ENCODE measurements at places on chromosomes 7 and 10. TPM values are rescaled to one million over a fixed set of nuclear protein-coding genes. Genes with fewer than 3 reads are reported as not detected.
A peak's percentile ranks its signal among the peaks of the same experiment; 100 is the strongest.

CALML3 gene
- total RNA-seq, result not detected

INA gene
- total RNA-seq, result 625 TPM

EEPD1 gene
- 63.9 TPM for total RNA-seq

CPA4 gene
- total RNA-seq, result not detected

- no peak overlapping the region for H3K27ac ChIP-seq
- H3K27me3 ChIP-seq, result peaks cover 2% of the 10 kb centered on the region
- no peak for DNase-seq
- no peaks in the 10 kb centered on the region for H3K36me3 ChIP-seq
- no peak overlapping the region for H3K4me3 ChIP-seq
Measured at GRCh38 chr10:62541811-62542210, 167.6 kb downstream of the ZNF365 start.

PPP1R17 gene
- 657 TPM for total RNA-seq

GRCh38 chr10:96625173-96625572, 38.4 kb upstream of the TM9SF3 start:
- no peaks in the 10 kb centered on the region for H3K36me3 ChIP-seq
- H3K27ac ChIP-seq, result no peak overlapping the region
- H3K4me1 ChIP-seq, result no peaks in the 10 kb centered on the region
- no peaks in the 10 kb centered on the region for H3K27me3 ChIP-seq
- no peak overlapping the region for H3K4me3 ChIP-seq
- DNase-seq, result no peak

DNA sequence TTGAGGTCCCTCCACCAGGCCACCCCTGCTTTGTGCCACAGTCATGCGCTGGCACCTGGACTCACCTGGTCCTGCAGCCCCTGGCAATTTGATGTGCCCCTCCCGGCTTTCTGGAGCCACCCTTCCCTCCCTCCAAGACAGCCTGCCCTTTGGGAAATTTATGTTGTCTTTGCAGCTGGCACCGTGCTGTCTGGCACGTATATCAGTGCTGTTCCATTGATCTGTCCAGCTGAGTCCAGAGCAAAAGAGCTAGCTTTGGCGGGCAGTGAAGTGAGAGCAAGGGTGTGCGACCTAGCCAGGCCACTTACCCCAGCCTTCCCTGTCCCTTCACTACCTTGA, 5.7 kb downstream of the RARRES2 start:
- no peaks in the 10 kb centered on the region for H3K36me3 ChIP-seq
- no peak overlapping the region for H3K4me3 ChIP-seq
- no peak overlapping the region for H3K27ac ChIP-seq
- peaks cover 17% of the 10 kb centered on the region for H3K27me3 ChIP-seq

GRCh38 chr7:70838292-70838907, 293.5 kb upstream of the GALNT17 start:
- peaks cover 5% of the 10 kb centered on the region for H3K27me3 ChIP-seq
- peaks cover 30% of the 10 kb centered on the region for H3K36me3 ChIP-seq
- no peak for DNase-seq
- no peak overlapping the region for H3K4me3 ChIP-seq

GRID2IP gene
- 0.66 TPM for total RNA-seq

PNLIPRP3 gene
- total RNA-seq, result not detected

MMD2 gene
- 0.47 TPM for total RNA-seq

CD36 gene
- 1.7 TPM for total RNA-seq

SPDYE8 gene
- not detected for total RNA-seq

MET gene
- 0.56 TPM for total RNA-seq

DNA sequence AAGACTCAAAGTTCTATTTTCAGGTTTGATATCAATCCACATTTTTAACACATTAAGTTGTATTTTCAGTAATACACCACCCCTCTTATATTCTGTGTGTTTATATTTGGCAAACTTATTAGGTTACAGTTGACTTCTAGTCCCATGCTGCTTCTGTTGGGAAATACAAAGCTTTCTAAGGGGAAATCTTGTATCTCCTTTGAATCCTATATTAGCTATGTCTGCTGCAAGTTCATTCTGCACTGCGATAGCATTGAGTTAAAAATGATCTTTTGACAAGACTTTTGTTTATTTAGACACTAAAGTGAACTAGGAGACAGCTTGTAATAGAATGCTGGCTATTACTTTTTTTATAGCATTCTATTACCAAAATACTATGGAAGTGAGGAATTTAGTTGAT, 625.1 kb upstream of the ANKRD30A start:
- H3K36me3 ChIP-seq, result no peaks in the 10 kb centered on the region
- H3K4me3 ChIP-seq, result no peak overlapping the region
- peaks cover 2% of the 10 kb centered on the region for H3K27me3 ChIP-seq

DNA sequence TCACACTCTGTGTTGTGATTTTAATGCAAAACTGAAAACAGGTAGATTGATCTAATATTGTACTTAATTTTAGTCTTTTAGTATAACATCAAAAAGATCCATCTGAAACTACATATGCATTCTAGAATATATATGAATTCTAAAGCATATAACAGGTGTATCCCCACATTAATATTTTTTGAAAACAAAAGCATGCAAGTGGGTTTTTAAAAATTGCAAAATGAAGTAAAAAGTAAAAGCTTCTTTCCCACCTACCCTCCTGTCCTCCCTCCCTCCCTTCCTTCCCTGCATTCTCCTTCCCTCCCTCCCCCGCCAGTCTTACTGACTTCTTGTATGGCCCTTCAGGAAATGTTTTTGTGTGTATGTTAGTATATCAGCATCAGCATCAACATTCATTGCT, 14.6 kb upstream of the STMP1 start:
- H3K27ac ChIP-seq, result no peak overlapping the region
- H3K36me3 ChIP-seq, result no peaks in the 10 kb centered on the region
- no peak for DNase-seq

- peaks cover 6% of the 10 kb centered on the region for H3K36me3 ChIP-seq
- H3K27me3 ChIP-seq, result peaks cover 11% of the 10 kb centered on the region
- no peak overlapping the region for H3K27ac ChIP-seq
- no peak for DNase-seq
- no peak overlapping the region for H3K4me3 ChIP-seq
Measured at GRCh38 chr7:2659556-2660358, 28.0 kb downstream of the TTYH3 start.

DNA sequence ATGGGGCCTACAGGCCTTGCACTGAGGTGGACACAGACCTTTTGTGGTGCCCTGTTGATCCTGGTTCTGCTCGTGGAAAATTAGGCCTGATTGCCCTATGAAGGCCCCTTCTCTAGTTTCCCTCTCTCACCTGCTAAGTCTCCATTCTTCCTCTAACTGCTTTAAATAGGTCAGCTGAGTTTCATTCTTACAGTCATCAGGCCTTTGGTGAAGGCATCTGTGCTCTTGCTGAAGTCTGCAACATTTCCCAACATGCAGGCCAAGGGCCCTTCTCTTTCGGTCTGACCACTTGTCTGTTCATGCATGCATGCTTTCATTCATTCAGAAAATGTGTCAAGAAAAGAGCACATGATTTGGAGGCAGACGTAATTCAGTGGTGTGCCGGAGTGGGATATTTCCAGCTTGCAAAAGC, 244.0 kb downstream of the BUB3 start:
- peaks cover 11% of the 10 kb centered on the region for H3K36me3 ChIP-seq
- no peak for DNase-seq
- peaks cover 6% of the 10 kb centered on the region for H3K27me3 ChIP-seq
- no peaks in the 10 kb centered on the region for H3K4me1 ChIP-seq

PRKG1 gene
- 52.7 TPM for total RNA-seq

ZP3 gene
- 3.4 TPM for total RNA-seq

DNA sequence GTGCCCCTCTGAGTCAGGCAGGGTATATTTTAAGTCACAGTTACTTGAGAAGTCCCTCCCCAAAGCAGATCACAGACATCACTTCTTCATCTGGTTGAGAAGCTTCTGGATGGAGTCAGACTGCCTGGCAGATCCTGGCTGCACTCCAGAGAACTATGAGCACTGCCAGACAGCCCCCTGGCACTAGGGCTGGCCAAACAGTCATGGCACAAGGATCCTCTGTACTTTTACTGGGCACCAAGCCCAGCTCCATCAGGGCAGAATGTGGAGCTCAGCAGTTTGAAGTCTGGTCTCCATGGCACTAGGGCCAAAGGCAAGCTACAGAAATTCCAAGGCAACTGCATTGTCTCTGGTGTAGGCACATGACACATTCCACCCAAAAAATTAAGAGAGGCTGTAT, 162.1 kb downstream of the NRG3 start:
- no peak overlapping the region for H3K4me3 ChIP-seq
- H3K4me1 ChIP-seq, result peaks cover 2% of the 10 kb centered on the region
- H3K36me3 ChIP-seq, result no peaks in the 10 kb centered on the region
- DNase-seq, result no peak
- no peak overlapping the region for H3K27ac ChIP-seq
- no peaks in the 10 kb centered on the region for H3K27me3 ChIP-seq

GRCh38 chr7:12303495-12303894, 92.4 kb downstream of the TMEM106B start:
- no peaks in the 10 kb centered on the region for H3K36me3 ChIP-seq
- H3K4me1 ChIP-seq, result peaks cover 5% of the 10 kb centered on the region
- no peak for DNase-seq
- H3K27me3 ChIP-seq, result no peaks in the 10 kb centered on the region
- H3K4me3 ChIP-seq, result no peak overlapping the region
- no peak overlapping the region for H3K27ac ChIP-seq

SLC13A4 gene
- total RNA-seq, result not detected

LBX1 gene
- not detected for total RNA-seq

DNA sequence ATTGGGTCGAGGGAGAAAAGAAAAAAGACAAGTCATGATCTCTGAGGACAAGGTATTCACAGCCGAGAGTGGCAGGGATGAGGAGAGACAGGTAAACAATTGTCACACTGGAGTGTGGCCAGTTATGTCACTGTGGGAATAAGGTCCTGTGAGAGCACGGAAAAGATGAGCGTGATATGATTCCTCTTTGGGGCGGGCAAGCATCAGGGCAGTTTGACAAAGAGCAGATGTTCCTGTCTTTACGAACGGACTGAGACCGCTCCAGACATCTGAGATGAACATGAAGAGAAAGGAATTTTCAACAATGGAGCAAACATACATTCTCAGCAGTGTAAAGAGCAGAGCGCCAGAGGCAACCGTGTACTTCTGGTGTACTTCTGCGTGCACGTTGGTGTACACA, 278.1 kb downstream of the DPP6 start:
- H3K4me1 ChIP-seq, result no peaks in the 10 kb centered on the region
- no peak overlapping the region for H3K27ac ChIP-seq
- peaks cover 10% of the 10 kb centered on the region for H3K36me3 ChIP-seq

- DNase-seq, result peak; percentile 29
- H3K4me3 ChIP-seq, result peak overlapping the region; percentile 16
- no peaks in the 10 kb centered on the region for H3K36me3 ChIP-seq
- H3K27me3 ChIP-seq, result no peaks in the 10 kb centered on the region
- peaks cover 44% of the 10 kb centered on the region for H3K4me1 ChIP-seq
Measured at GRCh38 chr7:82164813-82165212, 278.8 kb downstream of the CACNA2D1 start.

ZNF33A gene
- total RNA-seq, result 38.2 TPM

MXI1 gene
- total RNA-seq, result 48.1 TPM

- peaks cover 5% of the 10 kb centered on the region for H3K36me3 ChIP-seq
- peak; percentile 58 for DNase-seq
- peaks cover 12% of the 10 kb centered on the region for H3K27me3 ChIP-seq
- peak overlapping the region; percentile 38 for H3K4me3 ChIP-seq
- peaks cover 36% of the 10 kb centered on the region for H3K4me1 ChIP-seq
Measured at GRCh38 chr7:1024876-1025742, 19.2 kb upstream of the GPR146 start.

DNA sequence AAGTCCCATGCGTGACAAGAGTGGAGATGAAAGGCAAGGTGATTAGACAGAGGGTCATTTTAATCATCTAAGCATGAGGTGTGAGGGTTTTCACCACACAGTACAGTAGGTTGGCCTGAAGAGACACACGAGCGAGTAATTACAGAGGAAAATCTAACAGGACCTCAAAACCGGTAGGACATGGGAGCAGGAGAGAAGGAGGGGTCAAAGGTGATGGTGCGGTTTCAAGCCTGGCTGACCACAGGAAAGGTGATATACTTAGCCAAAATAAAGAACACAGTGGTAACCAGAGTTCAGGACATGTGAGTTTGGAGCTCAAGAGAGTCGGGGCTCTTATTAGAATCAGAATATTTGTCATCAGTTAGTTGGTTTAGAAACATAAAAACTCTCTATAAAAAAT, 20.0 kb downstream of the GLI3 start:
- no peaks in the 10 kb centered on the region for H3K36me3 ChIP-seq
- H3K4me3 ChIP-seq, result no peak overlapping the region
- no peaks in the 10 kb centered on the region for H3K27me3 ChIP-seq
- H3K4me1 ChIP-seq, result no peaks in the 10 kb centered on the region
- no peak overlapping the region for H3K27ac ChIP-seq

- H3K27ac ChIP-seq, result no peak overlapping the region
- no peak for DNase-seq
- H3K4me3 ChIP-seq, result no peak overlapping the region
- no peaks in the 10 kb centered on the region for H3K36me3 ChIP-seq
- no peaks in the 10 kb centered on the region for H3K27me3 ChIP-seq
- peaks cover 12% of the 10 kb centered on the region for H3K4me1 ChIP-seq
Measured at GRCh38 chr10:82392533-82392932, 517.5 kb downstream of the NRG3 start.

DNA sequence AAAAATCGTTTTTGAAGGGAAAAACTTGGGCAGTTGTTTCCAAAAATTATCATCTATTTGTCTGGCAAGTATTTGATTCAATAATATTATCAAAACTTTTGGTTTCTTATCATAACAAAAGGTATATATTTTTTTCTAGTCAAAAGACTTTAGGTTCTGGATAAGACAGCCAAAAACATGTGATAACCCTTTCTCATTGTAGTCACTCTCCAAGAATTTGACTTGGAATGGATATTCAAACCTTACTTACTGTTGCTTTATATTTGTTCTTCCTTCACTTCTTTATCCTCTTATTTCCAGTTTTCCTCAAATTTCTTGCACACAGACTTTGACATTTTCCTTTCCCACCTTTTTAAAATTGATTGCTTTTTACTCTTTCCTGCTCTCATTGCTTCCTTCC, 140.9 kb upstream of the FAM3C start:
- H3K27ac ChIP-seq, result no peak overlapping the region
- no peaks in the 10 kb centered on the region for H3K36me3 ChIP-seq
- DNase-seq, result no peak
- H3K4me3 ChIP-seq, result no peak overlapping the region
- no peaks in the 10 kb centered on the region for H3K27me3 ChIP-seq

DNA sequence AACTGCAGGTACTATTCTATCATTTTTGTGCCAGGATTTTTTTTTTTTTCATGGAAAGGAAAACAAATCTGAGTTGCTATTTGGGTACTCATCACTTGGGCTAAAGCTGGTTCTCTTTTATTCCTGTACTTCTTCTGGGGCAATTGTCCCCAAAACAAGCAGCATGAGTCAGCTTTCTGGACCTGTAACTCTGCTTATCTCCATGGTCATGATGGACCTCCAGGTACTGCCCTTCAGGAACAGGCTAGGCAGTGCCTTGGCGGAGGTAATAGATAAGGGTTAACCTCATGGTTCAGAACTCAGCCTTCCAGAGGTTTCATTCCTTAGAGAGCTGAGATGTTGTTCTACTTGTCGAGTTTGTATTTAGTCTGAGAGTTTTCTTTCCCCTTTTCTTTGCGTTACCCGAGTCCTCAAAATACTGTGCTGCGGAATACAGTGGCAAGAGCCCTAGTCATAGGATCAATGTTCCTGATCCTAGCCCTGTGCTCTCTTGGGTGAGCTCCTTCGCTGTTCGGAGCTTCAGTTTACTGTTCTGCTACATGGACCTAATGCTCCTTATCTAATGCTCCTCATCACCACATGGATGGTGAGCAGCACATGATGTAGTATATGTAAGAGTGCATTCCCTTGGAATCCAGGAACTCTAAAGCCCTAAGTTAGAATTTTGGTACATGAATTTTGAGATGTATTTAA, 74.6 kb downstream of the LRGUK start:
- no peaks in the 10 kb centered on the region for H3K27me3 ChIP-seq
- DNase-seq, result no peak
- no peak overlapping the region for H3K4me3 ChIP-seq
- no peaks in the 10 kb centered on the region for H3K4me1 ChIP-seq
- H3K27ac ChIP-seq, result no peak overlapping the region

ZNF467 gene
- total RNA-seq, result 1.4 TPM
